ENCODE measurements at places on chromosomes 6 and 20.

DNA sequence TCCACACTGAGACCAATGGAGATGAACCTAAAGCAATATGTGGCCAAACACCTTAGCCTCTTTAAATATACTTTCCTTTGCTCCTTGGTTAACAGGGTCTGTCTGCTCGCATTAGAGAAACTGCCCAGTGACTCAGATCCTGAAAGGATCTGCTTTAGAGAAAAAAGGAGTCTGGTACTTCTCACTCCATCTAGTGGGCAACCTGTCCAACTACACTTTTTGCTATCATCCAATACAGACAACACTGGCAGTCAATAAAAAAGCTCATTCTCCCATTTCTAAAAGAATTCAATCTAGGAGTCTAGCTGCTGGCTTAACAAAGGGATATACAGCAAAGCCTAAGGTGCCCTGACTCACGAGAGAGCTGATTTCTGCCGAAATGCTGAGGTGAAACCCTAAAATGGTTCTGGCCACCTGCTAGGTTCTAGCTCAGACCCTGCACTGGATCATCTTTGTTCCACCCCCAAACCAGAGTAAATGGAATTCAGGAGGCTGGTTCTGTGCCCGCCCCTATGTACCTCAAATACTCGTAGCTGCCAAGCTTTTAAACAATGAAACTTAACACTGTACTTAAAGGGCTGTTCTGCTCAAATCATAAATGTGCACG lies 11.5 kb downstream of the GNL1 start:
- DNase-seq = peak; percentile 74

- DNase-seq = no peak
These were observed 12.9 kb upstream of the GMNN start for GRCh38 chr6:24761851-24762250.

DNA sequence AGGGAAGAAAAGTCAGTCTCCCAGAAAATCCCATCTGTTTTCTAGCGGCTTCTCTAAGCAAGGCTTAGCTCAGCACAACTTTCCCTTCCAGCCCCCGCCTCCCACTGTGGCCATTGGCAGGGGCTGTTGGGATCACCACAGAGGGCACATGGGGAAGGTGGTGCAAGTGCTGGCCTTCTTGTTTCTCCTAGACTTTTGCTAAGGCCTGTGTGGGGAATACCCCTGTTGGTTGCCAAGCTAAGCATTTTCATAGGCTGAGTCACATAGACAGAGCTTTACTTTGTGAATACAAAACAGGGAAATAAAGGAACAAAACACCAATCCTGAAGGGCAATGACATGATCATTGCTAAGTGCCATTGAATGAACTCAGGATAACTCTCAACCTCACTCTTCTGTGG lies 32.4 kb upstream of the TIAM2 start:
- peak; percentile 78 for DNase-seq

- DNase-seq = no peak
These were observed 50.8 kb downstream of the UTRN start for GRCh38 chr6:144335914-144336313.

DNA sequence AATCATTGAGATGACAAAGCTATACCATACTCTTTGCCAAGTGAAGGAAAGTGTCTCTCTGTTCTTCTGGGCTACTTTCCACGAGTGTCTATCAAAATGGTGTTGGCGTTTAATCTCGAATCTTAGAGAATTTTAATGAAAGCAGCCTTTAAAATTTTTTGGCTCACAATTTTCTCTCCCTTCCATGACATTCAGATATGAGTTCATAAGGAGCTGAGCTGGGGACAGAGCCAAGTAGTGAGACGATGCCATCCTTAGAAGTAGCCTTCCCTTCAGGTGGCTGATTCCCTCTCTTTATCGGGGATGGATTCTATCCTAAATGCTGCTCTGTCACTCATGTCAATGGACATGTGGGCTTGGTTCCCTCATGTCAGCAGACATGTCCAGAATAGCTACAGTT lies 132.8 kb downstream of the GRM1 start:
- no peak for DNase-seq

GRCh38 chr20:14902432-14903089 lies 565.1 kb upstream of the FLRT3 start:
- DNase-seq = no peak

GRCh38 chr20:41007481-41007880 lies 21.1 kb upstream of the TOP1 start:
- DNase-seq = no peak

GRCh38 chr6:38407192-38407591 lies 232.5 kb downstream of the BTBD9 start:
- DNase-seq = no peak

DNA sequence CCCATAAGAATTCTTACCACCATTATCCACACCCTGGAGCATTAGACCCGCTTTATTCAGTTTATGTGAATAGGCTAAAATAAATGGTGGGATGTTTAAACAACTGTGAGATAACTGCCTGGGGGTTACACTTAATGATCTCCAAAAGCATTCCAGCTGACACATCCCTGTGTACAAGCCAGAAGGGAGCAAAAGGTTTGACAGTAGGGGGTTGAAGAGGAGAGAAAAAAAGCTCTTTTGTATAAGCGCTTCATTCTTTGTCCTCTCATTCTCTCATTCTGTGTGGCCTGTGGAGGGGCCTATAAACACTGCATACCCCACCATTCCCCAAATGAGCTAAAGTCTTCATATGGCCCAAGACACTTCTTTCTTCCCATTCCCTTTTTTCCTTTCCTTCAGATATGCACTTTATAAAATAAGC lies 30.8 kb upstream of the COL21A1 start:
- peak; percentile 24 for DNase-seq

DNA sequence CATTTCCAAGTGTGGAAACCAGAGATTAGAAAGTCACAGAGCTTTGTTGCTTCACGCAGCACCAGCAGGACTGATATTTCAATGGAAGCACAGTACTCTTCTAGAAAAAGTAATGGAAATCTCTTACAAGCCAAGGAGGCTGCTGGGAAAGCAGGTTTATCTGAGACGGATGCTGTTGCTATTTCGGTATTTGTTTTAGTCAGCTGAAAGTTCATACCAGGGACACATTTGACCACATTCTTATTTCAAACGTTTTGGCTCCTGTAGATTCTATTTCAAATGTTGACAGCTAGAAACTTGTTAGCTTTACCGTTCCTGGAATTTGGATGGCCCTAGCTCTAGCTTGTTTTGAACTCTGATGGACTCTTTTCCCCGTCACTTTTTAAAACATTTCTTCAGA lies 3.7 kb upstream of the TMEM242 start:
- no peak for DNase-seq

DNA sequence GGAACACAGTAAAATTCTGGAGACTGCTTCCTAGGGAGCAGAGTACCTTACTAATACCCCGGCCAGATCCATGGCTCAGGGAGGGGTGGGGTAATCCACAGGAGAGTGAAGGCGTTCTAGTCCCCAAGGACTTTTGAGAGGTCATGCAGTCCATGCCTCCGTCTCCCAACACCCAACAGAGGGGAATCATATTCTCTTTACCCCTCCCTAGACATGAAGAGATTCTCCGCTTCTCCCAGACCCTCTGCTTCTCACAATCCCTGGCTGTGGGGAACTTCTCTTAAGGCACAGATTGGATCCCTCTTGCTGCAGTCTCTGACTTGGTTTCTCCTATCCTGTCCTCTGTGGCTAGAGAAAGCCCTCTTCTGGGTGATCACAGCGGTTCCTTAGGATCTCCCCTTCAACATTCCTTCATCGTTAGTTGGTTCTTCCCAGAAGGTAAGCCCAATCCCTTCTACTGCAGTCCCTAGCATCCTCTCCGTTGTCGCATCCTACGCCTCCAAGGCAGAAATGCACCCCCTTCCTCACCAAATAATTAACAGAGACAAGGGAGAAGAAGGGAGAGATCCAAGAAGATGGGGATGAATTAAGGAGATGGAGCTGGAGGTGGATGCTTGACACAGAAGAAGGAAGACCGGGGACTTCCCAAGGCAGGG lies 562 bp downstream of the GGT7 start:
- DNase-seq = no peak

DNA sequence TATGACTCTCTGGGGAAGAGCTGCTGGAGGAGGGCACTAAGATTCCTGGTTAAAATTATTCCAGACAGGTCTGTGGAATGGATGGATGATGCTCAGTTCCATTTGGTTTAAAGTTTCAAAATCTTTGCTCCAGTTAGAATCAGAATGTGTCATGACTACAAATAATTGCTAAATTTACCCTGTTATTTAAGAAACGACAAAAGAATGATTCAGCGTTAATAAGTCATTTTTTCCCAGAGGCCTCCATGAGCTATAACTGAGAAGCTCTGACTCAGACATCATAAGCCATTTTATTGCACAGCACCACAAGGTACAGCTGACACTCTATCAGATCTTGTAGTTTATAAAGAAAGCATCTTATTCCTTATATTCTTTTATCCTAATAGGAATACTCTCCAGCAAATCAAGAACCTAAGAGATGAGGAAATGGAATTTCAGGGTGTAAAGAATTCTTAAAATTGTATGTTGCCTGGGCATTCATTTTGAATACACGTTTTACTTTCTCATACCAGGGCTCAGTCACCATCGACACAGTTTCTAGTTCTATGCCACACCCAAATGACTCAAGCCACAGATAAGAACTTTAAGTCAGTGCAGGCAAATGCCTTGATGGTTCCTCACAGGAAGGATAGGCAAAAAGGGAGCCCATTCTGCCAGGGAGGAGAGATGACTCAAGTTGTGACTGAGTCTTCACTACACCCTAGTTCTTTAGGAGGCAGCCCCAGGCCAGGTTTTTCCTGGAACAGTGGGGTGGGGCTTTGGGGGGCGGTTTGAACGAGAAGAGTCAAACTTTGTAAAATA lies 636.0 kb downstream of the MMUT start:
- DNase-seq = peak; percentile 99

DNA sequence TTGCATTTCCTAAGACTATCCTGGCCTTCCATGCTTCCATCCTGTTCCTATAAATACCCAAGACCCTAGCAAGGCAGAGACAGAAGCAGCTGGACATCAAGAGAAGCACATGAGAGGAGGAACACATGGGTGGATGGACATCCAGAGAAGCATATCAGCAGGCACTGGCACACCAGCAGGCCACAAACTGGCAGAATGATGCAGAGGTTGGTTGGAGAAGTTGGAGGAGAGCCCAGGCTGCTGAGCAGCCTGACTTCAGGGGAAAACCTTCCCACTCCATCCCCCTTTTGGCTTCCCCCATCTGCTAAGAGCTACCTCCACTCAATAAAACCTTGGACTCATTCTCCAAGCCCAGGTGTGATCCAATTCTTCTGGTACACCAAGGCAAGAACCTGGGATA lies 332.5 kb downstream of the FRK start:
- no peak for DNase-seq

DNA sequence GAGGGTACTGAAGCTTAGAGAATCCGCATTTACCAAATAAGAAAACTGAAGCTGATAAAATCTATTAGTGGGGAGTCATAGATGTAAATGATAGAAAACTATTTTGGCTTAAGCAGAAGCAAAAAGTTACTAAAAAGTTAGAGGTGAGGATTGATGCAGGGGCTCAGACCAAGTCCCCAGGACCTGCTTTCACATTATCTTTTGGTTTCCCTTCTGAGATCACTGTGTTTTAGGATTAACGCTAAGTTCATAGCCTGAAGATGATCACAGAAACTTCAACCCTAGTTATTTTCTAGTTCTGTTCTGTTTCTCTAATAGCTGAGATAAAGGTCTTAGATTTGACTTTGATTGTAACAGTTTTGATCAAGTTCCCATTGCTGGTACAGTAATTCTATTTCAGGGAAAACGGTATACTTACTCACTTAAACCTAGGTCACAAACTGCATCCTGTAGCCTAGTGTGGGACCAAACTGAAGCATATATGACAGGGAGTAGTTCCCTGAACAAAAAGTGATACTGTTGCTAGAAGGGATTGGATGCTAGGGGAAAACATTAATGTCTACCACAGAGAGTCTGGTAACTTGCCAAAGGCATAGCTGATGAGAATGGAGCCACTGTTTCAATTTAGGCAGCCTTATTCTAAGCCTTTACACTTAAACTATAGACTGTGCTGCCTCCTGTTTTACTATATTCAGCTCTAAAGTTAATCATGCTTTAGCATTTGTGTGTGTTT lies 13.1 kb downstream of the CYB5R4 start:
- DNase-seq = peak; percentile 7

GRCh38 chr6:133359256-133359655 lies 118.1 kb downstream of the EYA4 start:
- no peak for DNase-seq

DNA sequence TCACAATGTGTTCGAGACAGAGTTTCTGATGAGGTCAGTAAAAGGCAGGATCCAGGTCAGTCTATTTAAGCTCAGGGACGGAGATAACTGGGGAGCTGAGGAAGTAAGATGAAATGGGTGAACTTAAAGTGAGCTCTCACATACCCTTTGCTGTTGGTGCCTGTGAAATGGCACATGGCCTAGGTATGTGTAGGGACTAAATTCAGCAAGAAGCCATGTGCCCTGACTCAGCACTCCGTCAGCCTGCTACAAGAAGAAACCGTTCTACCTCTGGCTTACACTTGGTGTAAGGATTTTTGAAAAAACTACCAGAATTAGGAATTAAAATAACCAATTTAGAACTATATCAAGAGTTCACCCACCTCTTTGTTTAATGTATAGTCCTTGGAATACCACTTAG lies 41.1 kb upstream of the TRDN start:
- DNase-seq = no peak

GRCh38 chr6:25524542-25524941 lies 127.5 kb upstream of the SCGN start:
- DNase-seq = no peak
